NCI-H187 (cell line): ENCODE measurements at places on chromosomes 2 and 18.

DNA sequence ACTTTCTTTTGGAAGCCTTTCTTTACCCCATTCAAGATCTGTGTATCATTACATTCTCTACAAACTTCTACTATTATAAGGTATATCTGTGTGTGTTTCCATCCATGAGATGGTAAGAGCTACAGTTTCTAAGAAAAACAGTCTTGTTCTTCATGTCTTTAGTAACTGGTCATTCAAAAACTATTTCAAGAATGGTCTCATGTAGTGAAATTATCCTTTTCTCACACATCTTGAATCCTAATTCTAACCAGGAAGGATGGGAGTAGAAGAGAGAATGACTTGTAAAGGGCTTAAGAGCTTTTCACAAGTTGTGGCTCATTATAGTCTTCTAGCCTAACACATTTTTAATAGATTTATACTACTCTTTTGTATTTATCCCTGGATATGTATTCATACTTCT is 47.3 kb downstream of the ROCK1 start:
- no peak for DNase-seq

DNA sequence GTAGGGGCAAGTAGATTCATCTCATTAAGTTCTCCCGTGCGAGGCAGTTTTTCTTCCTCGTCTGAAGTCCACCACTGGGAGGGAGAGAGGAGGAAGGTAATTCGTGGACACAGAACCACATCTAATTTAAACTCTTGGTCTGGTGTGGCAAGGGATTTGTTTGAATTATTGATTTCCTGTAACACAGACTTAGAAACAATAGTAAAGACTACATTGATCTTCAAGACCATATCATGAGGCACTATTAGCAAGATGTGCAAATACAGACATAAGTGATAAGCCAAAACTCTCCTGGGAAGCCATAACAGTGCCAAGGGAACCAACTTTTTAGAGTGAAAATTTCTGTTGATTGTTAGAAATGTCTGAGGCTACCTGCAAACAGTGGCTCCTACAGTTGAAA is 158.6 kb downstream of the ALPK2 start:
- DNase-seq, result no peak

DNA sequence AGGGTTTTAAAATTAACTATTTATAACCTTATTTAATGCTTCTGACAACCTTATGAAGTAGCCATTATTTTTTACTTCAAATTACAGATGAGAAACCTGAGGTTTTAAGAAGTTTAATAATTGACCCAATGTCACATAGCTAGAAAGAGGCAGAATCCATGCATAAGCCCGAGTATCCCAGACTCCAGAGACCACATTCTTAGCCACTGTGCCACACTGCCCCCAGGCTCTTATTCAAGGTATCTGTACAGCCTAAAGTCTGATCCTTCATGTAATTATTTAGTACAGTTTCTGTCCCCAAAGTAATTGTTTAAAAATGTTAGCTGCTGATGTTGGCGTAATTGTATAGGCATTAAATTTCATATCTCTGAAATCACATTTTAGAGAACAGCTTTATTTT is 124.7 kb upstream of the LRRTM1 start:
- no peak for DNase-seq

DNA sequence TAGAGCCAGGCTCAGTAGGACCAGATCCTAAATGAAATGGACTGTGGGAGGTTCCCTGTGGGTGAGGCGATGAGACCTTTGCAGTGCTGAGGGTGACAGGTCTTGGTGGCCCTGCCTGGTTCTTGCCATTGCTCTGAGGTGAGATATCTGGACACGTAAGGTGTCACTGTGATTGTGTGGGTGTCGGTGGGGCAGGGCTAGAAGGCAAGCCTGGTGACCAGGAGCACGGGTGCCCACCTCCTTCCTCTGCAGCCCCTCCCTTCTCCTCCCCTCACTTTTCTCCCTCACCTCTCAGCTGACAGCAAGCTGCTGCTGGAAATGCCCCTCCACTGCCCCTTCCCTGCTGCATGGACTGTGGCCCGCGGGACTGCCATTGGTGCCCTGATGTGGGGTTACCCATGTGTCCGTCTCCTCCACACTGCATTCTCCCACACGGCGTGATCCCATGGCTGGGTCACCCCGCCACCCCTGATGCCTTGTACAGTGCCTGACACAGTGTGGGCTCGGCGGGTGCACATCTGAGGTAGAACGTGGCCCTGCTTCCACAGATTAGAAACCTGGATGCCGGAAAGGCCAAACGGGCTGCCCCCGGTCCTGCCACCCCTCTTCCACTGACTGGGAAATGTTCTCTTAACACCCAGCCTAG is 55.6 kb upstream of the FOSL2 start:
- no peak for DNase-seq

DNA sequence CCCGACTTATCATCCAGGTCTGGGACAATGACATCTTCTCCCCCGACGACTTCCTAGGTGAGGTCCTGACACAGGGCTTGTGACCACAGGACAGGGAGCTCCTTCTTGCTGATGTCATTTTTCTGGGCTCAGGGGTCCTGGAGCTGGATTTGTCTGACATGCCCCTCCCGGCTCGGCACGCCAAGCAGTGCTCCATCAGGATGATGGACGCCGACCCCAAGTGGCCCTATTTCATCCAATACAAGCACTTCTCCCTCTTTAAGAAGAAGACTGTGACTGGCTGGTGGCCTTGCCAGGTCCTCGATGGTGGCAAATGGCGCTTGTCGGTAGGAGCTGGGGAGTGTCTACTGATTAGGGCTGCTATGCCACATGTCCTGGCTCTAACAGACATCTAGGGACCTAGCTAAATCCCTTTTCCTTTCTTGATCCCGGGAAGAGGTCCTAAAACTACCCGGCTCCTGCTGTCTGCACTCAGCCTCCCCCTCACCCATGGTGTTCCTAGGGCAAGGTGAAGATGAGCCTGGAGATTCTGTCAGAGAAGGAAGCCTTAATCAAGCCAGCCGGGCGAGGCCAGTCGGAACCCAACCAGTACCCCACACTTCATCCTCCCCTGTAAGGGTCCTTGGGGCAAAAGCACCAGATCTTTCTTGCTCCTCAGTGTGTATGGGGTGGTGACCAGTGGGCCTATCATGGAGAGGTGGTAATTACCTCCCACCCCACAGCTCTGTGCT is 36.7 kb downstream of the LMAN2L start:
- no peak for DNase-seq

DNA sequence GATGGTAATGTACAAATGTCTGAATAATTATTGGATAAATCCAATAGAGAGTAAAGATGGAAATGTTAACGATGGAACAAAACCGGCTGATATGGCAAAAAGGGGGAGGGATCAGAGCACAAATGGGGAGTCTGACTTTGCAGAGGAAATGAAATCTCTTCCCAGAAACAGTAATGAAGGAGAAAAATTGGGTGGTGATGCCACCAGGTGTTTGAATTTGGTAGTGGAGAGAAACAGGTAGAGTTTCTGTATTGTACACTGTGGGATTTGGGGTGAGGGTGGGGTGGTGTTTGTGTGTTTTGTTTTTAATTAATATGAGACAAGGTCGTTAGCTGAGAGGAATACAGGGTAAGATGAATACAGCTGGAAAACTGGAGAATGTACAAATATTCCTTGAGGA is 20.4 kb upstream of the XDH start:
- DNase-seq, result no peak

DNA sequence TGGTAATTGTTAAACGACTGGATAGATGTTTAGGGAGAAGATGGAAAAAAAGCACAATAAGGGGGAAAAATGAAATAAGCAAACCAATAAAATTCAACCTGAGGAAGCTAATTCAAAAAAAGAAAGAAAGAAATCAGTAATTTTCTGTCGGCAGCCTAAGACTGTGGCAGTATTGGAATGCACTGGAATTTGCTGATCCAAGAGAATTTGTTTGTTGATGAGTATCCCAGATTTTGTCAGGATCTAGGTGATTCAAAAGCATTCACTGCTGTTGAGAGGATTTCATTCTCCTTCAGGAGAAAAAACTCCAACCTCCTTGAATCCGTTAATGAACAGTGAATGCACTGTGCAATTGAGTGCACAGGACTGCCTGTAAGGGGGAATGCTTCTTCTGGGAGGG is 546.7 kb downstream of the CNTNAP5 start:
- no peak for DNase-seq

DNA sequence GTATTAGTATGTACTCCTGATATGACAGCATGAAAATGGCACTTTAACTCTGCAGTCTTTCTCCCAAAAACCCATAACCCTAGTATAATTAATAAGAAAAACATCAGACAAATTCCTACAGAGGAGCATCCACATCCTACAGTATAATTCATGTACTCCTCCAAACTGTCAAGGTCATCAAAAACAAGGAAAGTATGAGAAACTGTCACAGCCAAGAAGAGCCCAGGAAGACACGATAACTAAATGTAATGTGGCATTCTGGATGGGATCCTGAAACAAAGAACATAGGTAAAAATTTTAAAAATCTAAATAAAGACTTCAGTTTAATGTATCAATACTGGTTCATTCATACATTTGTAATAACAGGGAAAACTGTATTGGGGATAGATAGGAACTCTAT is 88.2 kb downstream of the SLC66A3 start:
- no peak for DNase-seq

GRCh38 chr2:241391892-241392665 is 36.0 kb downstream of the FARP2 start:
- no peak for DNase-seq

DNA sequence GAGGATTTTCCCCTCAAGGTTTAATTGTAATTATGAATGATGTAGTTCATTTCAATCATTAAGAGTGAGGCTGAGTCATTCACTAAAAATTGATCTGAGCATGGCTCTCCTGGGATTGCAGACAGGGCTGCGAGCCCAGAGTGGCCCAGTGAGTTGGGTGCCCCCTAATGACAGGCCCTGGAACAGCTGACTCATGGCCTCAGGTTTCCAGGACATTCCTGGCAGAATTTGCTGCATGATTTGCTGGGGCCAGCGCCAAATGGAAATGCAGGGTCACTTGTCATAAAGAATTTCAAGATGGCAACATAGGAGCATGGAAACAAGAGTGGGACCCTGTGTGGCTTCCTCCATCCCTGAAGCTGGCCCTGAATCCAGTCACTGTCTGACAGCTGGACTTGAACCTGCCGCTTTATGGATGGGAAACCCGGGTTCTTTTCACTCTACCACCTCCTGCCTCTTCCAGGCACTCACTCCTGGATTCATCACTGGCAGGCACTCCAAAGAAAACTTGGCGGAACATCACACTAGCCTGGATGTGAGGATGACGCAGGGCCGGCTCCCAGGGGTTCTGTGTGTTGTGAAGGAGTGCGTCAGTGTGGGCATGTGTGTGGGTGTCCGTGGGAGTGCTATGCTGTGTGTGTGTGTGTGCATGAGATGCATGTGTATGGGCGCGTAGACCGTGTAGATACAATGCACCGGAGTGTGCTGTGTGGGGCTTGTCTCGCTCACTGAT is 15.2 kb downstream of the OTOF start:
- no peak for DNase-seq

DNA sequence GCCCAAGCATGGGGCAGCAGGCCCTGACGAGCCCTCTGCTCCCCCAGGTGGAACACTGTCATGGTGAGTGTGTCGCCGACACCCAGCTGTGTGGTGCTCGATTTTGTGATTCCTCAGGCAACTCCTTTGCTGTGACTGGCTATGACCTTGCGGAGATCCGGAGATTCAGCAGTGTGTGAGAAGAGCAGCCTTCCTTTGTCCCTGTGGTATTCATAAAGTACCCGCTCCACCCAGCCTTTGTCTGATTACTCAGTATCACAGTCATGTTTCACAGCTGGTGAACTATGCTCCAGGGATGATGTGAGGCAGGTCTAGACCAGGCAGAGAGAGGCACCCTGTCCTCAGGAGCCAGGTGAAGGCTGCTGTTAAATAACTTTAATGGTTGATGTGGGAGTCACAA is 4.0 kb downstream of the WDR54 start:
- no peak for DNase-seq

GRCh38 chr2:78910376-78910775 is 115.1 kb upstream of the REG3G start:
- no peak for DNase-seq

DNA sequence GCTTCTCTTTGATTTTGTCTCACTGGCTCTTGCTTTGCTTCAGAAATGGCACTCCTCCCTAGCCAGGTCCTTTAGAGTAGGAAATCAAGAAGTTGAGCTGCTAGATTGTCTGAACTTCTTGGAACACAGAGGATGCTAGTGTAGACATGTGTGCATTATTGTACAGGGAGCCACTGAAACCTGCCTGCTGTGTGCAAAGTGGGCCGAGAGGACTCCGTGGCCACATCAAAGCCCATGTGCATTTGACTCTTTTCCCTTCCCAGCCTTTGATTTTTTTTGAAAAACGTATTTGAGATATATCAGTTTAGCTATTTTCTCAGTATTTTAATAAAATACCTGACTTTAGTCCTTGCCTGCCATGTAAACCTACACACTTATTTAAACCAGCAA is 83.1 kb downstream of the TMEM247 start:
- DNase-seq, result no peak

GRCh38 chr2:129748653-129749052 is 230.8 kb upstream of the RAB6C start:
- DNase-seq, result no peak

DNA sequence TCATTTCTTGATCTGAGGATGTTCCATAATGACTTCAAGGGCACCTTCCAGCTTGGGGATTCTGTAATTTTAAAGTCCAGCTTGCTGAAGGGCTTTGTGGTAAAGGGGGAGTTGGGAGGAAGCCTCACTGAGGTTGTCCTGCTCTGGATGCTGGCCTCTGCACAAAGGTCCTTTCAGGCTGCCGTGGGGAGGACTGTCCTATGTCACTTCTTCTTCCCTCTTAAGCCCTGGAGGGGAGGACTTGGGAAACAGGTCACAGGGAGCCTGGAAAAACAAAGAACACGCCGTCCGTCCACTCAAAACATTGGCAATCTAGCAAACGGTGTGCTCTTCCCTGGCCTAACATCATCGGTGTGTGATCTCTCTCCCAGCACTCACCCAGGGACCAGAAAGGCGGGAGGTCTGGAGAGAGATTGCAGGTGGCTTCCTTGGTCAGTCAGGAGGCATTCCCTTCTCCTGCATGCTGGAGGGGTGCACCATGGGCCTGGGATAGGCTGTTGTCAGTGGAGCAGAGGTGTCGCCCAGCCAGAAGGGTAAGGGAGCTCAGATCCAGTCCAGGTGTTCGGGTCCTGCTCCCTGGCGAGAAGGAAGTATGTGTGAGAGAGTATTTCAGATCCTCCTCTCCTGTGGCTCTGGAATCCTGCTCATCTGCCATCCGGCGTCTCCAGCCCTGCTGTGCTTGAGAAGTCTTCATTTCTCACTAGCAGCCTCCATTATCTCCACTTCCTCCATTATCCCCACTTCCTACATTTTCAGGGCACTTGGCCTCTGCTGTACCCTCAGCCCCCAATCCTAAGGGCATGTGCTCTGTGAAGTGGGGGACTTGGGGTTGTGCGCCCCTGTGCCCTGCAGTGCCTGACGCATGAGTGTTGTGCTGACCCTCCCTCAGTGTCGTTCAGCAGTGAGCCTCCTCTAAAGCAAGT is 20.1 kb downstream of the ASAP2 start:
- DNase-seq, result no peak
